ENCODE measurements at places on chromosomes 2 and 18. TPM values are rescaled to one million over a fixed set of nuclear protein-coding genes. Genes with fewer than 3 reads are reported as not detected.

DGUOK gene
- polyA plus RNA-seq: 168 TPM

CDKL4 gene
- polyA plus RNA-seq: not detected

KCNIP3 gene
- not detected for polyA plus RNA-seq

NT5DC4 gene
- not detected for polyA plus RNA-seq

GKN2 gene
- not detected for polyA plus RNA-seq

ERMN gene
- polyA plus RNA-seq: not detected

NEURL3 gene
- 0.20 TPM for polyA plus RNA-seq

G6PC2 gene
- not detected for polyA plus RNA-seq

CNRIP1 gene
- polyA plus RNA-seq: 26.7 TPM

RUFY4 gene
- not detected for polyA plus RNA-seq

ADD2 gene
- 52.5 TPM for polyA plus RNA-seq

TXNDC2 gene
- polyA plus RNA-seq: 0.41 TPM

CCBE1 gene
- polyA plus RNA-seq: not detected

NIFK gene
- 81.0 TPM for polyA plus RNA-seq

RGPD3 gene
- 0.74 TPM for polyA plus RNA-seq

XDH gene
- 0.36 TPM for polyA plus RNA-seq

CNGA3 gene
- 0.64 TPM for polyA plus RNA-seq

KCNE4 gene
- polyA plus RNA-seq: not detected

All from neural cell (in vitro differentiated cells).